Hindlimb muscle (tissue), 1 donor: ENCODE measurements at places on chromosomes 3 and 15. TPM values are rescaled to one million over a fixed set of nuclear protein-coding genes. Genes with fewer than 3 reads are reported as not detected.
A peak's percentile ranks its signal among the peaks of the same experiment; 100 is the strongest.

DNA sequence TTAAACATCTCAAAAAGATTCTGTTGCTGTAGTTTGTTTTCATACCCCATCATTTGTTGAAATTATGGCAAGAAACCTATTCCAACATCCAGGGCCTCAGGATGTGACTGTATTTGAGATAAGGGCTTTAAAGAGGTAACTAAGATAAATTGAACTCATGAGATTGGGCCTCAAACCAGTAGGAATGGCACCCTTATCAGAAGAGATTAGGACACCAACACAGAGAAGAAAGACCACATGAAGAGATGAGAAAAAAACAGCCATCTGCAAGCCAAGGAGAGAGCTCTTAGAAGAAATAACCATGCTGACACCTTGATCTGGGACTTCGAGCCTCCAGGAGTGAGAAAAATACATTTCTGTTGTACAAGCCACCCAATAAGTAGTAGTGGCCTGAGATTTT, 157.7 kb downstream of the CGGBP1 start:
- no peak for DNase-seq

GRCh38 chr3:151863611-151864010, 9.8 kb upstream of the SUCNR1 start:
- DNase-seq: no peak

GRCh38 chr3:37999836-38000235, 9.2 kb downstream of the VILL start:
- DNase-seq: no peak

DNA sequence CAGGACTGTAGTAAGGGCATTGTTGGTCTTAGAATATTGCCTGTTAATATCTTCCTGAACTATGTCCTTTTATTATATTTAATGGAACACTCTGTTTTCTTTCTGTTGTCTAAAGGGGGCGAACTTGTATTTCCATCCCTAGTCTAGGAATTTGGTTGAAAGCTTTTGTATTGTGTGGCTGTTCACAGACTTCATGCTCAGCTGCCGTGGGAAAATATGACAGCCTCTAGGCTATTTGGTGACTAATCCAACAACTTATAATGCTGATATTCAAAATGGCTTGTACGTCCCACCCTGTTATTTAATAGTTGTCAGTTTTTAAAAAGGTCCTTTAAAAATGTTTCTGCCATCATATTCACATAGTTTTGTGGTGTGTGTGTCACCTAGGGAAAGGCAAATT, 202.6 kb downstream of the KLHL25 start:
- no peak for DNase-seq

DNA sequence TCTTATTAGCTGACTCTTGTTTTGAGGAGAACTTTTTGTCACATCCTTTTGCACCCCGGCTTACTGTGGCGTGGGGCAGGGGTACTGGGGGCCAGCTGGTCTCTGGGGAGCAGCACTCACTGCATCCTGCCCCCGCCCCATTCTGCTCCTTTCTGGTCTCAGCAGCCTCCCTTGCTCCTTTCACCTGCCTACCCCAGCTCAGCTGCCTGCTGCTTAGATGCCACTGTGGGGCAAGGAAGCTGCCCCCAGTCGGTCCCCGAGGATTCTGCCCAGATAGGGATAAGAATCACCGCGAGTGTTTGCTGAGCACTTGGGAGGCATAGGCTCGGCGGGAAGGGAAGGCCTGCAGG, 32.0 kb downstream of the APBA2 start:
- no peak for DNase-seq

Gene ZNF385D
- 21.0 TPM for polyA plus RNA-seq

GRCh38 chr3:174820885-174821284, 38.2 kb upstream of the NAALADL2 start:
- no peak for DNase-seq

Gene USF3
- 19.3 TPM for polyA plus RNA-seq

DNA sequence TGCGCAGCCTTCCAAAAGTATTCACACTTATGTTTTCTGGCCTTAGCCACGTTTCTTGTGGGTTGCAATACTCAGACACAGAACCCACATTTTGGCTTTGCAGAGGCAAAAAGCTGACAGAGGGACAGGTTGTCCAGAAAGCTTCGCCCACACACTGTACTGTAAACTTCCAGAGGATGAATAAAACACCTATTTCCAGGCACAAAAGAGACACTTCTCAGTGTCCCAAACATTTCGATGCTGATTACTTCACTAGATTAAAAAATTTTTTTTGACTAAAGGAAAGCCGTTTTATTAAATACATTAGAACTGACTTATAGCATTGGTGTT, 28.0 kb upstream of the KCTD6 start:
- DNase-seq: no peak

DNA sequence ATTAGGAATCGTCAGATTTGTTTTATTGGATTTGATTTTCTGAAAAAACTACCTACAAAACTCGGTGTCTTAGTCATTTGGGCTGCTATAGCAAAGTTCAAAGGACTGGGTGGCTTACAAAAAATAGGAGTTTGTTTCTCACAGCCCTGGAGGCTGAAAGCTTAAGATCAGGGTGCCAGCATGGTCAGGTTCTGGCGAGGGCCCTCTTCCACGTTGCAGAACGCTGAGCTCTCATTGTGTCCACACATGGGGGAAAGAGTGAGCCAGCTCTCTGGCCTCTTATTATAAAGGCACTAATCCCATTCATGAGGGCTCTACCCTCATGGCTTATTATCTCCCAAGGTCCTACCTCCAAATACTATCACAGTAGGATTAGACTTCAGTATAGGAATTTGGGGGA, 40.6 kb upstream of the MRPS22 start:
- no peak for DNase-seq

Gene PLD1
- 11.7 TPM for polyA plus RNA-seq

Gene GABRR3
- not detected for polyA plus RNA-seq

- DNase-seq: no peak
Measured at GRCh38 chr3:140593766-140594165, 84.1 kb upstream of the TRIM42 start.

DNA sequence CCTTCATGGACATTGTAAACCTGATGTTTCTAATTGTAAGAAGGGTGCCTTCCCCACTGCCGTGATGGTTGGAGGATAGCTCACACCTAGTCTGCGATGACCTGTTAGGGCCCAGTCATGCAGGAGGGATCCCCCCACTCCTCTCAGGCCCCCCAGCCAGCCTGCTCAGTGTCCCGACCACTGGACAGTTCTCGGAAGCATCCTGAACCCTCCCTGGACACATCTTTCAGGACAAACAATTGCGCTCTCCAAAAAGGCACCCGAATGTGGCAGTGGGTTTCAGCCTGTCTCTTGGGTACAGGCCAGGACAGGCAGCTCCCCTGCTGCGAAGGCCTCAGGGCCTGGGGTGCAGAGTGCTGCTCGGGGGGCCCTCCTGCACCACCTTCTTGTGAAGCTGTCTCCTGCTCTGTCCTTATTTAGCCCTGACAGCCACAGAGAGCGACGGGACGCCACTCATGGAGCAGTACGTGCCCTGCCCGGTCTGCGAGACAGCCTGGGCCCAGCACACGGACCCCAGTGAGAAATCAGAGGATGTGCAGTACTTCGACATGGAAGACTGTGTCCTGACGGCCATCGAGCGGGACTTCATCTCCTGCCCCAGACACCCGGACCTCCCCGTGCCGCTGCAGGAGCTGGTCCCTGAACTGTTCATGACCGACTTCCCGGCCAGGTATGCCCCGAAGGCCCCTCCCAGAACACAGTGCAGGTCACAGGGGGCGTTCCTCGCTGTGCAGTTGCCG, 132.3 kb downstream of the LRRK1 start:
- no peak for DNase-seq

Gene LPP
- polyA plus RNA-seq: 12.7 TPM

GRCh38 chr3:99579246-99579645, 59.1 kb upstream of the COL8A1 start:
- no peak for DNase-seq

GRCh38 chr15:51818150-51818549, 11.3 kb upstream of the TMOD3 start:
- no peak for DNase-seq

Gene NPAP1
- not detected for polyA plus RNA-seq

Gene SLC28A2
- polyA plus RNA-seq: 0.37 TPM

DNA sequence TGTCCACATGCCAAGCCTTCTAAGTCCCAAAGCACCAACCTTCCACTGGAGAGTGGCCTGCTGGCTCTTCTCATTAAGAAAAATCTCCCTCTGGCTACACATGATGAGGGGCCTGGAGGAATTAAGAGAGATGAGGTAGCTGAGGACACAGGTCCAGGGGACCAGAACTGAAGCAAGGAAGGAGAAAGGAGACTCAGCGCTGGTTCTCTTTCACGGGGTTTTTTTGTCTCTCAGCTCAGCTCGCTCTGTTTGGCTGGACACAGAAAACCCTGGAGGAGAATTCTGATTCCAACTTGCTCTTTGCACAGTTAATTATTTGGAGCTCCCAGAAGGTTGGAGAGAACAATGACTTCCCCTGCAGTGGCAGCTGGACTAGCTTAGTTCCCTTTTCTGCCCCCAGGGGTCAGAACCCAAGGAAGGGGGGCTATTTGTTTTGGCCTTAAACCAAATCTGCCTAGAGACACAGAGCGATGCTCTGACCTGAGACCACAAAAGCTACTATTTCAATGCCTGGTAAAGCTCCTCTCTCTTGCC, 507.6 kb downstream of the FHIT start:
- peak; percentile 49 for DNase-seq

- DNase-seq: no peak
Measured at GRCh38 chr3:12758025-12758781, 856 bp downstream of the TMEM40 start.

- no peak for DNase-seq
Measured at GRCh38 chr3:114393367-114394072, 99.7 kb downstream of the TIGIT start.

Gene PLSCR4
- 10.2 TPM for polyA plus RNA-seq

DNA sequence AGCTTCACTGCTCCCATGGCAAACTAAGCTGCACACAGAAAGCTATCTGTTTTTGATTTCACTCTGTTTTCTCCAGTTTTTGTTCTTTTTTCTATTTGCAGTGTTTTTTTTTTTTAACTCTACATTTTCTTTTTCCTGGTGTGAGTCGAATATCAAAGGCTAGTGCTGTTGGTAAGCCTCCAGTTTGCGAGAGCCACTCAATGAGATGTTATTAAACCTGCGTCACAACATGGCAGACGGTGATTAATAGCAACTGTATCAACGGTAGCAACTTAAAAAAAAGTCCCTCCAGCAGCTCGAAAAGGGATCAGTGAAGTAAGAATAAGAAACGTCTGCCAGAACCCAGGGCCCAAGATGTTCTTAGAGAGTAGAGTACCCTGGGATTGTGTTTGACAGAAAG, 84.1 kb downstream of the MEIS2 start:
- peak; percentile 30 for DNase-seq
